ENCODE measurements at places on chromosomes 2 and 18. TPM values are rescaled to one million over a fixed set of nuclear protein-coding genes. Genes with fewer than 3 reads are reported as not detected.

AGXT gene
- total RNA-seq = 0.51 TPM

ARHGAP25 gene
- total RNA-seq = 3.6 TPM

SNRNP200 gene
- 138 TPM for total RNA-seq

TTC27 gene
- total RNA-seq = 14.4 TPM

C2orf81 gene
- 1.7 TPM for total RNA-seq

CCDC85A gene
- total RNA-seq = 3.6 TPM

ANKRD30BL gene
- 0.22 TPM for total RNA-seq

EGR4 gene
- total RNA-seq = 0.19 TPM

C2orf49 gene
- 19.4 TPM for total RNA-seq

CLEC4F gene
- 0.17 TPM for total RNA-seq

SALL3 gene
- not detected for total RNA-seq

NYAP2 gene
- 0.15 TPM for total RNA-seq

GCG gene
- not detected for total RNA-seq

CFC1 gene
- 3.3 TPM for total RNA-seq

ANKRD30B gene
- total RNA-seq = 0.04 TPM

NEU2 gene
- total RNA-seq = not detected

EHD3 gene
- total RNA-seq = 7.3 TPM

CAPN14 gene
- total RNA-seq = 0.57 TPM

BBS5 gene
- total RNA-seq = 7.0 TPM

B3GNT7 gene
- total RNA-seq = 1.2 TPM

LCT gene
- 0.09 TPM for total RNA-seq
